ENCODE measurements at places on chromosomes 11 and 22.

DNA sequence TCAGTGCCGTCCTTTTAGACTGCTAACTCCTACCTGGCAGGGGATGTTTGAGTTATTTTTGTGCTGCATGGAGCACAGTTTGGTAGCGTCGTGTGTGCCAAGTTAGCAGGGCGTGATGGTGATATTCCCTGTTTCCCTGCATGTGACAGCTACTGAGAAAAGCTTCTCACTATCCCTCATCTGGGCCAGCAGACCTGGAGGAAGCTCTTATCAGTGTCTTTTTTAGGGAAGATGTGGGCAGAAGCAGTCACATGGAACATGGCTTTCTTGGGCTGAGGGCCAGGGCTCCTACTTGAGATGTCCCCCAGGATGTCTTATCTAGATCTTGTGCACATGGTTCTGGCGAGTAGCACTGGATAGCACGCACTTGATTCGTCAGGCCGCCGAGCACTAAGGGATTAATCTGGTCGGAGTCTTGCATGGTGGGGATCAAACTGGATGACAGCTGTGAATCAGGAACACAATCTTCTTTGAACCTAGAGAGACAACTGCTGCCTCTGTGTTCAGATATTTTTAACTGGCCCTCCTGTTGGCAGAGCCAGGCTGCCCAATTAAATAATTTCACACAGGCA, 33.8 kb downstream of the TECTA start:
- no peak for DNase-seq

- DNase-seq: no peak
Measured at GRCh38 chr11:72191961-72192381, at the start of gene FOLR1. Gene FOLR1, plus strand, starts transcription at chr11:72192140. Its CDS starts 34 bp downstream, at chr11:72192174.

DNA sequence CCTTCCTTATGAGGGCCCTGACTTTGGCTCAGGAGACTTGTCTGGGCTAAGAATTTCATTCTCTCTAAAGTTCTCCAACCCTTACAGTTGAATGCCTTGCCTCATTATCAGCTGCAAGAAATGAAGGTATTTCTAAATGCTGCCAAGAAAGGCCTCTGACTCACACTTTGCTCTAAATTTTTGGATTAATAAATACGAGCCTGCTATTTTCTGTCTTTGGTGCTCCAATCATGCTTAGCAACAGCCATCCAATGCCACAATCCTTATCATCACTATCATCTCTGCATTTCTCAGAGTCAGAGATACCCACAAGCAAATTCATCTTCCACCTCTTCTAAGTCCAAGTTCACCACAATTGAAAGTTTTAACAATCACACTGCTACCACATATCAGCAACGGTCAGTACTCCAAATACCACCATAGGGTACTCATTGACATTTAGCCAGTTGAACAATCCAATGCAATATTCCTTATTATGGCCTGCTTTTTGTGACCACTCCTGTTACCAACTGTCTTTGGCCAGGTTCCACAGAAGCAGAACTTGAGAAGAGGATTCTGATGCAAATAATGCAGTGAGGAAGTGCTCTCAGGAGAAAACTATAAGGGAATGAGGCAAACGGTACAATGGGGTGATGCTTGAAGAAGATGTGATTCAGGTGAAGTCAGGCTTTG, 5.7 kb downstream of the PATE2 start:
- no peak for DNase-seq

- DNase-seq: no peak
Measured at GRCh38 chr11:10697323-10697620, 3.7 kb upstream of the IRAG1 start.

DNA sequence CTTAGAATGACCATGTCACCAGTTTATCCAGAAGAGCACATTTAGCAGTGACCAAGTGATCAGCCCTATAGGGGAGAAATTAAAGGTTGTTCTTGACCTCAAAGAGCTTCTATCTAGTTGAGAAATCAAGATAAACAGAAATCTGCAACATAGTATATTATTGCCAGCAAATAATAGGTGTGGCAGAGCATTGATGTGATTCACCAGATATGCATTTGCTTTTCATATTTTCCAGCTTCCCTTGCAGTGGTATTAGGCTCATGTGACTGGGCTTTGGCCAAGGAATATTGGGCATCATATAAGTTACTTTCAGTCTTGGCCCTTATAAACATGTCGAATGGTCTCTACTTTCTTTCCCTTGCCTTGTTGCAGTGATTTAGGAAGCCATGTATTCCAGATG, 34.5 kb downstream of the COMMD9 start:
- no peak for DNase-seq
